Stimulated activated CD4-positive, alpha-beta T cell treated with anti-CD3 and anti-CD28 coated beads, Interleukin-4, amount 100 ng/mL, for 48 hours (primary cell): ENCODE measurements at places on chromosomes 5 and 9.

DNA sequence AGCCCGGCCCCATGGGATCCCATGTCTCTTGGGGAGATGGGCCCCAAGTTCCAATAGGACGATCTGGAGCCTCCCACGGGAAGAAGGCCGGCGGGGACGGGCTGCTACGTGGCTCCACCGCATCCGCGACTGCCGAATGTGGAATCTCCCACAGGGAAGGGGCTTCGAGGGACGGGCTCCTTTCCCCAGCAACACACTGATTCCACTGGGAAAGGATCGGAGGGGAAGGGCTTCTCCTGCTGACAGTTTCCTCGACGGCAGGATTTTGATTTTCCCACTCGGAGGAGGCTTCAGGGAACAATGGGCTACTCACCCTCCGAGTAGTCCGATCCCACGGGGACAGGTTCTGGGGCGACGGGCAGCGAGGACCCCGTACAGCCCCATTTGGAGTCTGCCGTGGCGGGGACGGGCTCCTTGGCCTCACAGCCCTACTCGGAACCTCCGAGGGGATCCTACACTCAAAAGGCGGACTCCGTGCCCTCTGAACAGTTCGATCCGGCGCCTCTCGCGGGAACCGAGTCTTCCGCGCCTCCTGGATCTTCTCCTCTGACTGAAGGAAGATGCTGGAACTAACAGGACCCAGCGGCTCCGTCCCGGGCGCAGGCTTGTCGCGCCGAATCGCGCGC is 1.3 kb downstream of the PROB1 start:
- no peak for DNase-seq

- DNase-seq, result no peak
These were observed 315.6 kb downstream of the CETN3 start for GRCh38 chr5:90093751-90094485.

DNA sequence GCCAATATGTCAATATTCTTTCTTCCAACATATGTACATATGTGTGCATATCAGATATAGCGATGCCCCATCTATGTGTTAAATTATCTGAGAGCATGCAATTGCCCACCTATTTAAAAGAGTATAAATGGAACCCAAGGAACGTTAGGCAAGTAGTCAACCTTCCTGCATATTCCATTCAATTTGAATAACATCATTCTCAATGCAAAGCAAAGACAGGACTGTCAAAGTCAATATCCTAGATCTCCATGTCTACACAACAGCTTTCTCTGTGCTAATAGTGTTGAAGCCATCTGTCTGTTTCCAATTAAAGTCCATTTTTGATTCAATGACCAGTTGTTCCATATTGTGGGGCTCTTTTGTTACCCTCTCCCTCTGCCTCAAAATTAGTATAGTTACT is 85.3 kb upstream of the COX7C start:
- no peak for DNase-seq

DNA sequence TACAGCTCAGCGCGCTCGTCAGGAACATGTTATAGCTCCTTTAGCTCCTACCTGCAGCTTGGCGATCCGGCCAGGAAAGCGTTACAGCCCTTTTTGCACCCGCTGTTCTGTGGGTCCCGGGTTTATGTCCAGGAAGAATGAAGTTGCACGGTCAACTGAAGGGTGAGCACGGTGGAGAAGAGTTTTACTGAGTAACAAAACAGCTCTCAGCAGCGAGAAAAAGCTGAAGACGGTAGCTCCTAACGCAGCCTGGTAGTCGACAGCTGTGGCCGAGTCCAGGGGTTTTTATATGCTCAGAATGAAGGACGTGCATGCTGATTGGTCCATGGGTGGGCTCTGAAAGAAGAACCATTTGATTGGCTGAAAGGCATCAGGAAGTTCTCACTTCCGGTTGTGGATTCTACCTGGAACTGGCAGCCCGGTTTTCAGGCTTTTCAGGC is 1830.1 kb upstream of the NUDT12 start:
- no peak for DNase-seq

DNA sequence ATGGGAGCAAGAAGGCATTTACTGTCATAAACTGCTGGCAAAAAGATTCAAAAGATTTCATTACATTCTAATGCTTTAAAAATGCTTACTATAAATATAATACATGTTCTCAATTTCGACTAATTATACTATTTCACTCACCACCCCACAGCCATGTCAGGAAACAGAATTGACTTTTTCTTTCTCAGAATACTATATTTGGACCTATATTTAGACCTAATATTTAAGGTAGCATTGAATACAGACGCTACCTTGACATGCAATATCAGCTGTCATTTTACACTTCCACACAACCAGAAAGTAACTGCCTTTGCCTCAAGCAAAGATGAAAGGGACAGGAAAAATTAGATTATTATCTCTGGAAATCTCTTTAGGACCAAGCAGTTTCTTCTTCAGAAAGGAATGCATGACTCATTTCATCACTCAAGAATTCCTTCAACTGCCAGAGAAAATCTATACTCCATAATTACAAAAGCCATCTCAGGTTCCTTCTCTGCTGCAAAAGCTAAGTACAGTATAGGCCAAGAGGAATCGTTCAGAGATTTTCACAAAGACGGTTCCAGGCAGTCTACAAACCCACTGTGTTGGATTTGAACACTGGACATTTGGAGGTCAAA is 11.8 kb upstream of the UBE2QL1 start:
- DNase-seq, result no peak
